T follicular helper cell (primary cell): ENCODE measurements at places on chromosomes 3 and 15.

DNA sequence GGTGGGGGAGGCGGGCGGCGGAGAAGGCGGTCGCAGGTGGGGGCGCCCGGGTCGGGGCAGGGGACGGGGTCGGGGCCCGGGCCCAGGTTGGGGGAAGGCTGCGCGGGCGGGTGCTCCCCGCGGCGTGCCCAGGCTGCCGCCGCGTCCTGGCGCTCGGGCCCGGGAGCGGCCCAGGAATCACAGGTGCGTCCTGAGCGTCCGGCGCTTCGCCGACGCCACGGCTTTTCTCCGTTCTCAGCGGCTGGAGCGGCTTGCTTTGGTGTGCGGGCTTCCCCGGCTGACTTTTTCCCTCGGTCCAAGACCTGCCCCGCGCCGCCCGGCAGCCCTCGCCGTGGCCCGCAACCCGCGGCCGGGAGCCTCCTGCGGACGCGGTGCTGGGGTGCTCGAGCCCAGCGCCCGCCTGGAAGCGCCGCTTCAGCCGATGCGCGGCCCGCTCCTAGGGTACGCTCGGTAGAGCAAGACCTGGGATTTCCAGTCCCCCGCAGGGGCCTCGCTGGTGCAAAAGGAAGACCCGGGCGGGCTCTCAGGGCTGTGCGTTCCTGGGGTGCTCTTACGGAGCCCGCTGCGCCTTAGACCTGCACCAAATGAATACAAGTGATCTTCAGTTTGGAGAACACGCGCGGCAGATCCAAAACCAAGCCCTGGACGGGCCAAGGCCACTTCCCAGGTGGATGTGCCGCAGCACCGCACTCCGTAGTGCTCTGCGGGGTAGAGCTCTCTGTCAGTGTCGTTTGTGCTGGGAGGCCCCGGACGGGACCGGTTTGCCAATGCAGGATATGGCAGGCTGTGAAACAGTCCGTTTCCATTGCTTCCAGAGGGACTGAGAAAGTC is 639 bp downstream of the NIPA1 start:
- DNase-seq = no peak

DNA sequence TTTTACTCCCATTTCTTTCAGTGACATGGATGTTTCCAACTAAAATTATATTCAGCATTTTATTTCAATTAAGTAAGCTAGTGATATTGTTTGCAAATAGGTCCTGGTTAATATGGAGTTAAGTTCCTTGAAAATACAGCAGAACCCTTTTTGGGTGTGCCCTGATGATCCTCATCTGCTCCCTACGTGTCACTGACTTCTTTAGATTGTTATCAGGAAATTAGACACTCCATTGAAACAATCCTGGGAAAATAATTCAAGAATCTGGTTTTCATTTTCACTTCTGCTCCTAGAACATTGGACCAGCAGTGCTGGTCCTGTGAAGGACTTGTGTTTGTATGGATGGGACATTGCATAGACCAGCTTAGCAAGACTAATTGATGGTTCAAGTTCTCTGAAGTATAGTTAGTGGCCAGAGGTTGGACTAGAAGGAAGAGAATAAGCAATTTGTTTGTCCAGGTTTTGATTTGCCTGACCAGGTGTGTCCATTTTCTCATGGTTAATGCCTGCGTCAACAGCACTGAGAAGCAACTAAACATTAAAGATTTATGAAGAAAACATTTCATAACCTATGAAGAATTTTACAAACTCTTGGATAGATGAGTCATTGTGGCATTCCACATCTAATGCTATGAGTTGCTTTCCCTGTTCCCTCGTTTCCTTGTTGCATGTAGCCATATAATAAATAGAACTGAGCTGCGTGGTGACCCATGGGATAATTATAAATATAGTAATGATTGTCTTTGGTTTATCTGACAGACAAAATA is 95.8 kb downstream of the ZPLD1 start:
- DNase-seq = no peak

DNA sequence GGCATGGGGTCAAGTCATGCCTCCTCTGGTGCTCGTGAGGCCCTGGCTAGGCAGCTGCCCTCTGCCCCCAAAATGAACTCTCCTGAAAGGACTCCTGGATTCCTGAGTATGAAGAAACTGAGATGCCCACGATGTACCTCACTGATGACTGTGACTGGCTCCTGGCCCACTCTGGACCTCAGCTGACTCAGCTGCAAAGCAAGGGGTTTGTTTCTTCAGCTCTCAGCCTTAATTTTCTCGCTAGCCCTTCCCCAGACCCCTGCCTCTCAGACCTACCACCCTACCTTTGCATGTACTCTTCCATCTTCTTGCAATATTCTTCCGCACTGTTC is 5.2 kb upstream of the GNAI2 start:
- no peak for DNase-seq

DNA sequence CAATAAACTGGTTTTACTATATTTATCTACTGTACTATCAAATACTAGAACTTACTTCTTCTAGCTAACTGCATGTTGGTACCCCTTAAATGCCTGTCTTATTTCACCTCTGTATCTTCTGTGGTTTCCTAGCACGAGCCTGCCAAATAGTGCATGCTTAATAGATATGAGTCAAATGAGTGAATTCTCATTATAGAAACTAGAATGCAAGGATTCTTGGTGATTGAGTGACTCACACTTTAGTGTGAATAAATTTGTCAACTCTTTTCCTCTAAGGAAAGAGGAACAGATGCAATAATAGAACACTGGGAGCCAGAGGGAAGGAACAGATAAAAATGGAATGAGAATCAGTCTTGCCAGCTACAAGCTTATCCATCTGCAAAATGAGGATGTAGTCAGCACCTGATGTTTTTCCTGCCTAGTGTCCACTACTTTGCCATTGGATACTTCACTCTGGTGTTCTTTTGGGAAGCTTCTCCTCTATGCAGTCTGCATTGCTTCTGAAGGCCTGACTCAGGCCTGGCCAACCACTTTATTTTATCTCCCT is 189.1 kb upstream of the CADPS start:
- DNase-seq = no peak

DNA sequence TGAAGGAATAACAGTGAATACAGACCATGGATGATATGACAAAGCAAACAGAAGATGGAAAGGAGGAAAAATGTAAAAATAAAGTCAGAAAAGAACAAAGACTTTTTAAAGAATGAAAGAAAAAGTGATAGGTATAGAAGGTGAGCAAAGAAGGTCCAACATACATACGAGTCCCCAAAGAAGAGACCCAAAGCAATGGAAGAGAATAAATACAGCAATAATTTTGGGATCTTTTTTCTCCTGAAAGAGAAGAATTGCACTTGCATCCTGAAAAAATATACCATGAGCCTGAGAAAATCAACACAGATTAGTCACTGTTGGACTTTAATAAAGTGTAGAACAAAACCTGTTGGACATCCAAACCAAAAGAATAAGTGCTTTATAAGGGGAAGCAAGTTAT is 85.3 kb upstream of the SLC6A1 start:
- DNase-seq = no peak

- no peak for DNase-seq
Measured at GRCh38 chr3:102722317-102722716, 287.5 kb downstream of the ZPLD1 start.

DNA sequence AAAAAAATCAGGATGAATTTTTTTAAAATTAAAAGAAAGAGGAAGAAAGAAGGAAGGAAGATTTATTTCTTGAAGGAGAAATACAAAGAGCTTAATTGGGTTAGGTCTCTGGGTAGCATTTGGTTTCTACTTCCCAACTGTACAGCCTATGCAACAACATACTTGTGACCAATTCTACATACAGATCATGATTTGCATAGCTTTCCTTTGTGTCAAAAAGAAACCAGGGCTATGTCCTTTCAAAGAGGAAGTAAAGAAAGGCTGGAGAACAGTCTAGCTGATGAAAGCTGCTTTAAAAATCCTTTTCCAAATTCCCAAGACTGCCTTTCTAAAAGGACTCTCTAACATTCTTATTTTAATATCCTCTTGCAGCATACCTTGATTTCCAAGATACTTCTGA is 6.1 kb upstream of the HGD start:
- DNase-seq = no peak

- DNase-seq = no peak
Measured at GRCh38 chr15:58532126-58532525, 100.3 kb downstream of the LIPC start.
